ENCODE measurements at places on chromosomes 4 and X.

DNA sequence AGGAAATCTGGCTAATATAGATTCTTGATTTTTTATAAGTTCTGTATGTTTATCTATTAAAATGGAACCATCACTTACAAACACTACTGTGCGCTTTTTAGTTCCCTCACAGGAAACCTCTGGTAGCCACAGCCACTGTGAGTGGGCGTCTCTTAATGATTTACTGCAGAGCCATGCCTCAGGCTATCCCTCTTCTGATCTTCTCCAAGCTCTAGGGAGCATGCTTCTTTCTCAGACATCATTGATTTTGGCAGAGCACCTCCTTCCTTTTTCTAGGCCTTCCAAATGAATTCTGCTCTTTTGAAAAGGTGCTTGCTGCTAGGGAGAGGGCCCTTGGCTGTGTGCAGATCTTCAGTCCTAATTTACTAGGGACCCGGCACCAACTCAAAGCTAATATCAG is 61.1 kb upstream of the STS start:
- no peak for DNase-seq

GRCh38 chr4:140993370-140993769 is 139.9 kb downstream of the RNF150 start:
- no peak for DNase-seq

DNA sequence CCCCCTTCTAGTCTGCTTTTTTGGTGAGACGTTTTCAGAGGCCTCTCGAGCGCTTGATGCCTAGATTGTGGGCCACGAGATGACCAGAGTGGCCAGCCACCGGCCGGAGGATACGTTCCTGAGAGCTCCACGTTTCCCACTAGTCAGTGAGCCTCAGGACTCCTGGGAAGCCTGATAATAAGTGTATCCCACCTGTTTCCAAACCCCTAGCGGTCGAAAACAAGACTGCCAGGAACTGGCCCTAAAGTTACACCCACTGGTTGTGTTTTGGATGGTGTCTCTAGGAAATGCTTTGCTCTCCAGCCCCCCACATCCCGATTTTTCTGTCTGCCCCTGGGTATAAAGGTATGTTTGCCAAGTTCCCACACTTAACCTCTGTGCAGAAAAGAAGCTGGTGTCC is 4.6 kb upstream of the RS1 start:
- DNase-seq = no peak

GRCh38 chr4:4761128-4761982 is 98.1 kb upstream of the MSX1 start:
- DNase-seq = no peak

DNA sequence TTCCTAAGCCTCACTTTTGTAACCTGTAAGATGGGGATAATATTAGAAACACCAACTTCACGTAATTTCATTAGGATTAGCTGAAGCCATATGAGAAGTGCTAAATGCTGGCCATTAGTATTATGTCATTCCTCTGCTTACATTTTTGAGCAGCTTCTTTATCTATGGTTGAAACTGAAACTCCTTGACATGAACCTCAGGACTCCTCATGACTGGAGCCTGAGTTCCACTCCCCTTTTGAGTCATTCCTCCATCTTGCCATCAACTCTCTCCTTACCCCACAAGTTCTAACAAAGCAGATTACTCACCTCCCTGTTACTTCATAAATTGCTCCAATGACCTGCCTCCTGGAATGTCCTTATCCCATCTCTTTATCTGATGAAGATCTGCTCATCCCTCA is 123.2 kb upstream of the KCNIP4 start:
- DNase-seq = no peak

DNA sequence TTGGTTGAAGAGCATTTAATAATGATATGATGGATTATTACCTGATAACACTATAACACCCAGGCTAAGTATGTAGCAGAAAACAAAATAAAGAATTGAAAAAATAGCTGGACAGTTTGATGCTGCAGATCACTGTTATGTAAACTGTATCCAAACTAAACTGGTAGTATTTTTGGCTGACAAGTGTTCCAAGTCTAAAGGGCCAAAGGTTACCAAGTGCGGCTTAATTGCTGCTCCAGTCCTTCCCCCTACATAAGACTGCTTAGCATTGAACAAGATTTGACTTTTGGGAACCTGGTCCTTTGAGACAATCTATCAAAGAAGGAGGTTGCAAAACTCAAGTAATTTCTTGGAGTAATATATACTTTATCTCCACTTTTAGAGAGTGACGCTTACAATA is 249.6 kb downstream of the CAMK2D start:
- DNase-seq = no peak

- DNase-seq = no peak
These were observed 7.7 kb upstream of the MAPK10 start for GRCh38 chr4:86367577-86367976.

DNA sequence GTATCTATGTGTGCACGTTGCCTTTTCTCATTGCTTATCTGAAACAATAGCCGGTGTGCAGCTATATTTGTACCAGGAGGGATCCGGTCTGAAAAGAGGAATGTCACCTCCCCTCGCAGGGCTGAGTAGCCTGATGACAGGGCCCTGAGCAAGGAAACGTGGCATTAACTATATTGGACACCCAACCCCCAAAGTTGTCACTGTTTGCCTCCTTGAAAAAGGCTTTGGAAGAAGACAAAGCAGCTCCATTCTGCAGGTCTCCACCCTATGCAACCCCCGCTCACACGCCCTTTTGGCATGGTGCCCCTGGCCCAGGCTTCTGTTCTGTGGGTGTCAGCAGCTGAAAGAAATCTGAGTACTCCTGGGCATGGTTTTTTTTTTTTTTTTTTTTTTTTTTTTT is 8.2 kb downstream of the PRRG3 start:
- no peak for DNase-seq

DNA sequence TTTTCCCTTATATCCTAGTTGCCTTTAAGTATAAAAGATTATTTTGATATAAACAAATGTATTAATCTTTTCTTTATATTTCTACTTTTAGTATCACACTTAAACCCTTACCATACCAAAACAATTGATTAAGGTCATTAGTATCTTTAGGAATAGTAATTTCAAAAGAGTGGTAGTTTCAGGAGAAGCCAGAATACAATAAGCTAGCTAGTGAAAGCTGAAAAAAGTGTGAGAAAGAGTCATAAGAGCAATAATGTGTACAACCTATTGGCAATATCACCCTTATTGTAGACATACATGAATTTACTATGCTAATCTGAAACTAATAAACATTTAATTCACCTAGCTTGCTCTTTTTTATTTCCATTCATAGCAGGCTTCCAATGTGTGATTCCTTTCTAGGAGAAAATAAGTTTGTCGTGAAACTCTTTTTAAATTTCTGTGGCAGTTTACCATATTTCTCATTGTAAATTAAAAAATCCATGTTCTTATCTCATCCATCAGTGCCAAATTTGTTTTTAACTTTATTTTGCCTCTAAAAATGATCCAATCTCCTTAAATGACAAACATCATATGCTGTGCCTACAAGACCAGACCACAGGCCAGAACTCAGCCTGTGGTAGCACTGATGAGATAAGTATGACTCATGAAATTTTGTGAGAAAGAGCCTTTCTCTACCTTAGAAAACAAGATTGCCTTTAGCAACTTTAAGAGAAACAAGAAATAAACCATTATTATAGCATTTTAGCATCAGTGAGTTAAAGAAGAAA is 8.1 kb downstream of the NEK1 start:
- DNase-seq = no peak

DNA sequence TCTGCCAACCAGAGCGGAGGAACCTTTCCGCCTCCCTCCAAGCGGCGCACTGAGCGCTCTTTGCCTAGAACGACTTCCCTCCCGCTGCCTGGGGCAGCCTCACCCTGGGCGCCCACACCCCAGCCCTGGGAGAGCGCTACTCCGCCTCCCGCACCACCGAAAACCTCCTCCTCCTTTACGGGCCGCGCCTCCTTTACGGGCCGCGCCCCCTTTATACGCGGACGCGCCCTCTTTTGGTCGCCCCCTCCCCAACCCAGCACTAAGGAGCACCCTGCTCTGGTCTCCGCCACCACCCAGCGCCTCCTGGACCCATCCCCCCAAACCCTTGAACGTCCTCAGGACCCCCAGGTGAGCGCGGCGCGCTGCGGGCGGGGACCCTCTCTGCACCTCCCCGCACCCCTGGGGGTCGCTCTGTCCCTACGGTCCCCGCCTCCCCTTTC is 586 bp upstream of the NSG1 start:
- no peak for DNase-seq

DNA sequence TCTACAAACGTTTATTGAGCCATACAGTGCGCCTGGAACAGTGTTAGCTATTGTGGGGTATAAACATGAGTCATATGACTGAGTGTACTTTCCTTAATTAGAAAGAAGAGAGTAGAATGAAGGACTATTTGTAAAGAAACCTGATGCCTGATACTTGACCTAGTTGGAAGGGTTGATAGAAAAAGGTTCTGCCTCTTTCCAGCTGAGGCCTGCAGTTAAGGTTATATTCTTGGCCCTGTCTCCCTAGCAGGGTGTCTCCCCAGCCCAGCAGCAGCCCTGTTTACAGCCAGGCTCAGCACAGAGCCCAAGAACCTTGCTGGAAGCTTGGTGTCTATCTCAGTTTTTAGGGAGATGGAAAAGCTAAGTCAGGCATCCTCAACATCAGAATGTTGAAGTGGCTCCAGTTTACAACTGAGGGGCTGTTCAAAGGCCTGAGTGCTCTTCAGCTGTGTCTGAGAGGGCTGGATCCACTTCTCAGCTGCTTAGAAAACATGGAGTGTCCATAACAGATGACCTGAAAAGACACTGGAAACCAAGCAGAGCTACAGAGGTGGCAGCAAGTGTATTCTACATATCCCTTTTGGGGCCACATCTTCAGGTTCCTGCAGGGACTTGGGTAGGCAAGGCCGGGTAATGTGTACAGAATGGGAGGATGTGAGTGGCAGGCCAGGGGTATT is 21.6 kb downstream of the NYX start:
- DNase-seq = no peak

DNA sequence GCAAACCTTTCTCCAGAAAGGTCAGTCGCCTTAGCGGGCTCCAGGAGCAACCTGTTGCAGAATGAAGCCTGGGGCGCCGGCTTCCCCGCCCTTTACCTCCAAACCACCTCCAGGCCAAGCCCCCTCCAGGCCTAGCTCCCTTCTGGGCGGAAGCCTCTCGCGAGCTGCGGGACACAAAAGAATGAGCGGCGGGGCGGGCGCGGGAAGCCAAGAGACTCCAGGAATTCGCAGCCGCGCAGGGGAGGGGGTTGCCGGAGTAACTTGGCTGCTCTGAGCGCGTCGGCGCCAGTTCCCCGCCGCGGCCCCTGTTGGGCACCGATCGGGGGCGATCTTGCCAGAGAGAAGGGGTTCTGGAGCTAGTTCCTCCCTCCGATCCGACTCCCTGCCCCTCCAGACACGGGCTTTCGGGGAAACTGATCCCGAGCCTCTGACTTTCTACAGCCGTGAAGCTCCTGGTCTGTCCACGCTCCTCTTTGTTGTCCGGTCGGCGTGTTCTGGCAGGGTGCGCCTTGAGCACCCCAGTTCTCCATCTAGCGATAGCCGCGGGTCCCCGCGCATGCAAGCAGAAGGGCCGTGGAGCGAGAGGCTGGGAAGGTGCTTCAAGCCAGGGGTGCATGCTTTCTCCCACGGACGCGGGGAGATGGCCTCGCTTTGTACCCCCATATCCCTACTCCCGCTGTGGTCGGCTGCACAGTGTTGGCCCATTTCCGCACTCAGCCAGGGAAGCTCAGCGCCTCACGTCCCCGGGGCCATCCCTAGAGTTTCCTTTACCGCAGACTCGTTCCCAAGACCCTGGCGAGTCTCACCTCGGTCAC is 1.2 kb downstream of the PROM1 start:
- no peak for DNase-seq

- no peak for DNase-seq
These were observed 31.1 kb upstream of the SPANXB1 start for GRCh38 chrX:140971099-140971795.

DNA sequence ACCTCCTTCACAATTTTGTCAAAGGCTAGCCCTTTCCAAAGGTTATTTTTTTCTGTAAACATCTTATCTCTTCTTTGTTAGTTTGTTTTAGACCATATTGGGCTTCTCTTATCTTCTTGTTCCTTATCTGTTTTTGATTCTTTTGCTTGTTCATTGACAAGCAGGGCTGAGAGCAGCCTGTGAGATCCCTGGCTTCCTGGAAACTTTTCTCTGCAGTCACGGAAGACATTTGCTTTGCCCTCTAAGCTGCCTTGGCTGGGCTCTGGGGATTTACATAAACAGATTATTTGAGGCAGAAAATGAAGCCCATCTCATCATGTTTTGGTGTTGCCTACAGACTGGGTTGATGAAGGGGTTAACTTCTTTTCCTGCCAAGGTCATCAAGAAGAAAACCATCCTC is 157.4 kb upstream of the AMOT start:
- DNase-seq = no peak

GRCh38 chr4:5184606-5185005 is 133.3 kb downstream of the STK32B start:
- DNase-seq = no peak

- DNase-seq = no peak
These were observed 33.7 kb upstream of the TXK start for GRCh38 chr4:48167538-48168263.

DNA sequence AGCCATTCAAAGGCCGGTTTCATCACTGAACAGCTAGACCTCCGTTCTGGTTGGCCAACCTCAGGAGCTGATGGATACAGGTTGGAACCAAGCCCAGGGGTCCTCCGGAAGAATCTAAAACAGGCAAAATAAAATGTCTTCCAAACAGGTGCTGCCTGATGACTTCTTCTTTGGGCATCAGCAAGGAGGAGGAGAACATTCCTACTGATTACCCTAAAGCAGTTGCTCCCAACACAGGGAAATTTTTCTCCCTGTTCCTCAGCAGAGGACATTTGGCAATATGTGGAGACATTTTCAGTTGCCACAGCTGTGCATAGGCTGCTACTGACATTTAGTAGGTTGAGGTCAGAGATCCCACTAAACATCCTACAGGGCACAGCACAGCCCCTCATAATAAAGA is 319.3 kb upstream of the PPARGC1A start:
- DNase-seq = no peak

- no peak for DNase-seq
These were observed 11.7 kb downstream of the GPKOW start for GRCh38 chrX:49111791-49112190.

DNA sequence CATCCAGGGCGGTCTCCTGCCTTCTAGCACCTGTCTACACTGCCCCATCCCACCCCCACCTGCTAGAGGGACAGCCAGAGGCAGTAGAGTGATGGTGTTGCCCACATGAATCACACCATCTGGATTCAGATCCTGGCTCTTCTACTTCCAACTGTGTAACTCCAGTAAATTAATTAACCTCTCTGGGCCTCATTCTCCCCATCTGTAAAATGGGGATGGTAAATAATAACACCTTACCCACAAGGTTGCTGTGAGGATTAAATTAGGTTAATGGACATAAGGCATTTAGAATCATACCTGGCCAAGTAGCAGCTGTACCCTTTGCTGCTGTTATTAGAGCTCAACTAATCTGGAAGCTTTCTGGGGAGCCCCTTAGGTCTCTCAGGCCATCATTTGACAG is 149.6 kb upstream of the BCOR start:
- no peak for DNase-seq

DNA sequence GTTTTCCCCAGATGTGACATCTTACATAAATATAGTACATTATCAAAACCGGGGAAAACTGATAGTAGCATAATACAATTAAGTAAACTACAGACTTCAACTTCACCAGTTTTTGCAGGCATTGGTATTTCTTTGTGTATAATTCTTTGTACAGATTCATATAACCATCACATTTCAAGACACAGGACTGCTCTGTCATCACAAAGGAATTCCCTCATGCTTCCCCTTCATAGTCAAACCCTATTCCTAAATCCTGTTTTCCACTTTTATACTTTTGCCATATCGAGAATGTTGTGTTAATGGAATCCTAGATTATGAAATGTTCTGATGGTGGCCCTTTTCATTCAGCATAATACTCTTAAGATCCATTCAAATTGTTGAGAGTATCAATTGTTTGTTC is 36.0 kb downstream of the STIM2 start:
- no peak for DNase-seq

GRCh38 chrX:110252711-110253110 is 65.2 kb downstream of the AMMECR1 start:
- no peak for DNase-seq

Data from activated CD8-positive, alpha-beta memory T cell treated with anti-CD3 and anti-CD28 coated beads for 4 hours (primary cell).